ENCODE measurements at places on chromosomes 11 and 22.
A peak's percentile ranks its signal among the peaks of the same experiment; 100 is the strongest.

GRCh38 chr11:58564231-58564630, 11.4 kb downstream of the LPXN start:
- DNase-seq: no peak

DNA sequence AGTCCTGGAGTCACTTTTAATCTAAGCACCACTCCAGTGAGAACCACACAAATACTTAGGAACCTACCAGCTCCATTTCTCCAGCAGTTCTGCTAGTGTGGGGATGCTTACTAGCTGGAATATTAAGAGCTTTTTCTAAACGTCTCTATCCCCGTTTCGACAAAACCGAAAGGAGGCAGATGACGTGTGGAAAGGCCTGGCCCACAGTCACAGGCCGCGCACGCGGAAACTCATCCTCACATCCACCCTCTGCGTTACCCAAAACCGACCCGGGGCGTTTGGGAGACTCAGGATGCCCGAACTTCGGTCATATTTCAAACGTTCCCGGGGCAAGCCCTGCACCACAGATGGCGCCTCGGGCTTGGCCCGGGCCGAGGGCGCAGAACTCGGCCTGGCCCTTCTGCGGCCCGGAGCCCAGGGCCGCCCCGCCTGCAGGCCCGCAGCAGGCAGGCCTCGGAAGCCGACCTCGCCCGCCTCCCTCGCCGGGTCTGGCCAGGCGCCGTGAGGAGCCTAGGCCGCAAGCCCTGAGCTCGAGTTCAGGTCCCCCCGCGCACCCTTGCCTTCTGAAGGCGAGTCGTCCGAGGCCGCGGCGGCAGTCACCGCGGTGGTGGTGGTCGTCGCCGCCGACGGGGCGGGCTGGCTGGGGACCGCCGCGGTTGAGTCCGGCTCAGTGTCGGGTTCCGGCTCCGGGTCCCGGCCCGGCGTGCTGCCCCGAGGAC, 473 bp downstream of the FNBP4 start:
- DNase-seq: peak; percentile 48

- DNase-seq: no peak
These were observed 15.6 kb downstream of the KIAA1671 start for GRCh38 chr22:24968066-24968561.

- peak; percentile 72 for DNase-seq
These were observed 35.7 kb upstream of the KLHL35 start for GRCh38 chr11:75468534-75469340.

DNA sequence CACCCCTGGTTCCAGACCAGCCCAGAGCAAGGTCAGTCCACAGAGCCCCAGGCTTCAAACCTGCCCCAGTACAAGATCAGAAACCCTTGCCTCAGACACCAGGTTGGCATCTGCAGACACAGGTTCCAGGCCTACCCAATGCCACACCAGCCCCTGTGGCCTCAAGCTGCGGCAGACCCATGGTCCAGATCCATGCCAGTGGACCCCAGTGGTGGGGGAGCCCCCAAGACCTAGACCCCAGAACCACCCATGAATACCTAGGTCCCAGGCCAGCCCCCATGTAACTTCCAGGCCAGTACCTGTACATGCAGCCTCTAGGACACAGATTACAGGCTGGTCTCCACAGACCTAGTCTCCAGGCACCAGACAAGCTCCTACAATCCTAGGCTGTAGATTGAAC, 1019.3 kb downstream of the JRKL start:
- no peak for DNase-seq

DNA sequence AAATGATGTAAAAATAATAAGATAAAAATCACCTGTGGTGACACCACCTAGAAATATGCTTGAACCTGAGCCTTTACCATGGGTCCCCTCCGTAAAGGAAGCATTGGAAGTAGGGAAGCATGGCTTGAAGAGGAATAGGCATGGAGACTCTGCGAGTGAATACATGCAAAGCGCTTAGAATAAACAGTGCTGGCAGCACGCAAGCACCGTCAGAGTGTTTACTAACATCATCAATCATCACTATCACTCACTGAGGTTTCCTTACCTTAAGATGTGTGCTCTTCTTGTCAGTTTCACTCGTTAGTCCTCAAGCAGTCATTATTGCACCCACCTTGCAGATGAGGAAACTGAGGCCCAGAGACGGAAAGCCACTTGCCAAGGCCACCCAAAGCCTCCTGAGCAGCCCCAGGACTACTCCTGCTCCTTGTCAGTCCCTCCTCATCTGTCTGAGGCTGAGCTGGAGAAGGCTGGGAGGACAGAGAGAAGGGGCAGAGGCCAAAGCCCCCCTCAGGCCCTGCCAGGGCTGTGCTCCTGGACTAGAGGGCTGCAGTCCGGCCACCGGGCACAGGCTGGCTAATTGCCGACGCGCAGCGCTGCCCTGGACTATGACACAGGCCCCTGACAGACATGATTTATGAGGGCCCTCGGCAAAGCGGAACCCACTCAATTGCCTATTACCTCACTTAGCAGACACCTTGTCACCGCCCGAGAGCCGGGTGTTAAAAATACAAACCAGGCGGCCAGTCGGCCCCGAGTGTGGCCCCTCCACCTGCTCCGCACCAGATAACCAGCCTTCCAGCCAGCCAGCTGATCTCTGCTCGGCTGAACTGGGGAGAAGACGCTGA, 168.9 kb downstream of the MN1 start:
- no peak for DNase-seq

DNA sequence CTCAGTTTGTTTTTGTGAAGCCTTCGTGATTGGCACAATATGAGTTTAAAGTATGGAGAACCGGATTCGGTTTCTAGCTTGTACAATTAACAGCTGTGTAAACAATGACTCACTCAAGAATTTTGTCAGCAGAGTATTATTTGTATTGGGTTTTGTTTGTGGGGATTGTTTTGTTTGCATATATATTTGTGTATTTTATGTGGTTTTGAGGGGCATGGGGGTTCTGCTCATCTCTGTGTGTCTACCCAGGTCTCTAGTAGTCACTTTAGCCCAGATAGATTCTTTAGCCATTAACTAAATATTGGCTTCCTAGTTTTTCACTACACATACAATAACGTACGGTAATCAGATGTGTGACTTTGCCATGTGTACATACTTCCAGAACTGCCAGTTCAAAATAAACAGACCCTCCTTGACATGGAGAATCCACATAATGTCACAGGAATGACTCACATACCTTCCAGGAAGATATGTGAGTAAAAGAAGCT, 7.5 kb upstream of the MS4A7 start:
- peak; percentile 1 for DNase-seq

- no peak for DNase-seq
These were observed 38.3 kb downstream of the IGLL5 start for GRCh38 chr22:22925805-22926369.

- DNase-seq: peak; percentile 20
These were observed at the start of gene MRGPRF for GRCh38 chr11:69013009-69013951. Gene MRGPRF, minus strand, starts transcription at chr11:69013246. Its CDS starts 3,345 bp downstream, at chr11:69009901.

- DNase-seq: no peak
These were observed 154.3 kb upstream of the RASSF10 start for GRCh38 chr11:12854829-12855228.

DNA sequence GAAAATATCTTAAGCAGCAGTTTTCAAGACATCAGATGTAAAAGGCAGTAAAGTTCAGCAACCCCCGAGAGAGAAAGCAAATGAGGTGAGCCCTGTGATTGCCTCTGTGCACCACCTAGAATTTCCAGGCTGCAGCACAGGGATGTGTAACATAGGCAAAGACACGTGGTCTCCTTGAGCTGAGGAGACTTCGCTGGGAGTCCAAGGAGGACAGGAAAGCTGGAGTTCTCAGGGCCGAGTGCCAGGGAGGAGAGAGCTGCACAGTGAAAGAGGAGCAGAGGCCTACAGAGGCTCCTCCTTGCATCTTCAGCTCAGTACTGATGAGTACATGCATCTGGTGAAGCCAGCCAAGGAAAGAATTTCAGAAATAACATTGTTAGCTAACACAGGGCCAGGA, 17.6 kb upstream of the TOLLIP start:
- DNase-seq: no peak

- DNase-seq: peak; percentile 56
These were observed at the start of gene DNAJB13 for GRCh38 chr11:73950869-73951710. Gene DNAJB13, plus strand, starts transcription at chr11:73951026. Its CDS starts 44 bp downstream, at chr11:73951070.

GRCh38 chr11:96303064-96303463, 39.9 kb downstream of the MAML2 start:
- peak; percentile 71 for DNase-seq

GRCh38 chr22:48021991-48022401, 1259.5 kb downstream of the TBC1D22A start:
- no peak for DNase-seq

DNA sequence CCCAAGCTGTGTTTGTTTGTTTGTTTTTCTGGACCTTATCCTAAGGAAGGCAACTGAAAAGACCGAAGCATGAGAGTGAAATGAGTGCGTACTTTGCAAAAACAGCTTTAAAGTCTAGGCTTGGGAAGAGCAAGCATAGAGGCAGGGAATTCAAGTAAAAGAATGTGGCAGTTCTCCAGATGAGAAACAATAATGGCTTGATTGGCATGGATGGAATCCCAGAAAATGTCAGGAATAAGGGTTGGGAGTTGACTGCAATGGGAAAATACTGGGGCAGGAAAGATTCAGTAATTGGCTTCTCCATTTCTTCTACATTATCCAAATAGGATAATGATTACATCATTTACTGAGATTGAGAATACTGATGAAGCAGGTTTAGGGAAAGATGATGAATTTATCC, 17.5 kb downstream of the SAAL1 start:
- no peak for DNase-seq

- peak; percentile 20 for DNase-seq
These were observed 2.9 kb upstream of the SGSM1 start for GRCh38 chr22:24803064-24803542.

GRCh38 chr11:130209954-130210854, 50.6 kb downstream of the ST14 start:
- no peak for DNase-seq

DNA sequence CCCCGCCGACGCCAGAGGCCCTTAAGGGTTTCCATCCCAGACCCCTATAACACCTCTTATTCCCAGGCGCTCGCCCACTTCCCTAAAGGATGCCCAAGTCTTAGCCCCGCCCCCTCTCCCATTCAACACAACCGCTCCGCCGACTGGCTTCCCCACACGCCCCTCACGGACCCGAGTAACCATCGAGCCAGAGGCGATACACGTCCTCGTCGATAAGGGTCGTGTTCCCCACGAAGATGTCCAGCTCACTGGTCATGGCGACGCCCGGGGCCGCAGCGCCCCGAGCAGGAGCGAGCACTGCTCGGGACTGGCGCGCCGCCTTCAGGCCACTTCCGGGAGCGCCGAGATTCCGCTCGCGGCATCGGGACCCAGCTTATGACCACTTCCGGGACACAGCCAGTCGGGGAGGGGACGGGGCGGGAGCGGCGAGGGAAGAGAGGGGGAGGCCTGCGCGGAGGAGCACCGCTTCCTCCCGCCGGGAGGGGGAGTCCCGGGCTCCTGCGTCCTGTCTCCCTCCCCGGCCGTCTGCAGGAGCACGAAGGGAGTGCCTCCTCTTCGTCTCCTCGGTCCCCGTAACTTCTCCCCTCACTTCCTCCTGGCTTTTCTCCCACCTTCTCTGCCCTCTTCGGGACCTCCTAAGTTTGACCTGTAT, at the start of gene FIBP:
TSS of gene FIBP (minus strand) at position 309 of the 652 bp plus-strand sequence. CDS start at position 256, 53 bp downstream.
- peak; percentile 95 for DNase-seq

DNA sequence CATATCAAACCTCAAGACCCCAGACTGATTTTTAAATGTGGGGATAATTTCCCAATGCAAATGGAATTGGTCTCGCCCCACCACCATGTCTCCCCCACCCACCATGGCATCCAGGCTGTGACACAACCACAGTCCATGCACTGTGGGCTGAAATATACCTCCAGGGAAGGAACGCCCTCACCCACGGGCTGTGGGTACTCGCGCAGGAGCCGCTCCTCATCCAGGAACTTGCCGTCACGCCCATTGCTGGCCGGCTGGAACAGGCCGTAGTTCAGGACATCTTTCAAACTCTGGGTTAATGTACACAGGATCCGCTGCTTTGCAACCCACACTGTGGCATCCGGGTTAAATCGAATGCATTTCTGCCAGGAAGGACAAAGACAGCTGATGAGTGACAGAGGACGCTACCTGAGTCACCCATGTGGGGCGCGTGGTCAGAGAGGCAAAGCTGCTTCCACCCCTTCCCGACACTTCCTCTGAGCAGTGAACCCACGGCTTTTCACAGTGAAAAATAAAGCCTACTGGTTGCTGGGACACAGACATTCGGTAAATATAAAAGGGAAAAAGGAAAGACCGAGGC, 133.6 kb downstream of the SHANK2 start:
- no peak for DNase-seq

DNA sequence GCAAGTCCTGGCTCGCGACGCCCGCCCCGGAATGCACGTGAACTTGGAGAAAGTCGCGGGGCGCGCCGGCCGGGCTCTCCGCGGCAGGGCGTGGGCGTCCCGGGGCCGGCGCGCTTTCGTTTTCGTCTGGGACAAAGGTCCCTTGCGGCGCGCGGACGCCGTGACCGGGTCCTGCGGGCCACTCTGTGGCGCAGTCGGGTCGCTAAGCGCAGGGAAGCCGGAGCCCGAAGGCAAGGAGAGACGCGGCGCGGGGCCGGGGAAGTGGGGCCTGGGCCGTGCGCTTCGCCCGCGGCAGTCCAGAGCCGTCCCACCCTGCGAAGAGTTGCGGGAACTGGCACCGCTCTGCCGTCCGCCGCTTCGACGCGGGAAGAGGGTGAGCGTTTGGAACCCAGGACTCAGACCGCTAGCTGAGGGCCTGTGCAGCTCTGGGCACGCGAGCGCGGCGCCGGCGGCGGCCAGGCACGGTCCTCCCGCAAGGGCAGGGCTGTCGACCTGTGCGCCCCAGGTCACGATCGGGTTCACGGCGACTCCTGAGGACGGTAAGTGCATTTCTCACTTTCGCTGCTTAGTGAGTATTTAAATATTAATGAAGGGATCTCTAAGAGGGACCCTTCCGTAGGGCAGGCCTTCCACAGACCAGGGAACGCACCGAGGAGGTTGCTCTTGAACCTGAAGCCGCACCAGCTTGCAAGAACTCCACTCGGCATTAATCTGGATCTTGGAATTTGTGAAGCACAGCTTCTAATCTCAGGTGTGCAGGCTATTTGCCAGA, 78.0 kb upstream of the PPARA start:
- DNase-seq: no peak
